ENCODE measurements at places on chromosomes 13 and 19.

GRCh38 chr19:30107251-30107650 lies 165.2 kb downstream of the URI1 start:
- DNase-seq = no peak

GRCh38 chr13:58134012-58134411 lies 502.5 kb downstream of the PCDH17 start:
- no peak for DNase-seq

DNA sequence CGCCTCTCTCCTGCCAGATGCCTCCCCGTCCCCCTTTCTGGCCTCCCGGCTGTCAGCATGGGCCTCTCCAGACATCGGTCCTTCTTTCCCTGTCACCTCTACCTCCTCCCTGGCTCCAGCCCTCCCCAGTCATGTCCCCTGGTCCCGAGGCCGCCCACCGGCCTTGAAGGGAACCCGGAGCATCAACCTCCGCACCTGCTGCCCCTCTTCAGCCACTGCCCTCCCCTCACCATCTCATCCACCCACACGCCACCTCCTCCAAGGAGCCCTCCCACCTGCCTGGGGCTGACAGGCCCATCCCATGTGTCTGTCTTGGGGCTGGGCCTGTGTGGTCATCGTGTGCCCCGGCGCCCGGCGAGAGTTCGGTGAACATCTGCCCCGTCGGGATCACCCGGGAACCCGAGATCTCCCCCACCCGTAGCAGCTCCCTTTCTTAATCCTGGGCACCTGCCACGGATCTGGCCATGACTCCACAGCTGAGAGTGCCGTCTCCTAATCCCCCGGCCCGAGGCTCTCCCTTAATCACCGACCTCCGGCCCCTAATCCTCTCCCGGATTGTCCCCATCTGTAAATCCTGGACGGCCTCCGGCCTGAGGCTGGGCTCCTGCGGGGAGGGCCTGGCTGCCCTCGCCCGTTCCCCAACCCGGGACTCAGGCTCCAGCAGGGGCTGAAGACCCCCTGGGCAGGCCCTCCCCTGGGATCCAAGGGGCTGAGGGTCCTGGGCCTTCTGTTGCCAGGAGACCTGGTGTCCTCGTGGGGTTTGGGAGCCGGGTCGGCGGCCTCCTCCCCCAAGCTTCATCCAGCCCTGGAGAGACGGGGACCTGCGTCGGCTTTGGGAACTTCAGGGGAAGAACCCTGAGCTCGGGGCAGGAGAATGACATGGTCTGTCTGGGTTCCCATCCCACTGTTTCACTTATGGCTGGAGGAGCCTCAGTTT lies 5.9 kb downstream of the HCN2 start:
- DNase-seq = no peak

GRCh38 chr19:33089010-33089409 lies 8.0 kb downstream of the GPATCH1 start:
- no peak for DNase-seq

DNA sequence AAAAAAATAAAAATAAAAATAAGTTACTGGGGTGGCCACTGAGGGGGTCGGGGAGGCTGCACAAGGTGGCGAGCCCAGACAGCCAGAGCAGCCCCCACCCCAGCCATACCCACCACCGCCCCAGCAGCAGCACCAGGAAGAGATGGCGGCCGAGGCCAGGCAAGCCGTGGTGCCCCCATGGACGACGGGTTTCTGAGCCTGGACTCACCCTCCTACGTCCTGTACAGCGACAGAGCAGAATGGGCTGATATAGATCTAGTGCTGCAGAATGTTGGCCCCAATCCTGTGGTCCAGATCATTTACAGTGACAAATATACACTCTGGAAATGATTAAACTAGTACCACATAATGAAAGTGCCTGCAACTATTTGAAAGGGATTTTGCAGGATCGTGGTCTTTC lies 71.6 kb upstream of the ZDHHC20 start:
- no peak for DNase-seq

DNA sequence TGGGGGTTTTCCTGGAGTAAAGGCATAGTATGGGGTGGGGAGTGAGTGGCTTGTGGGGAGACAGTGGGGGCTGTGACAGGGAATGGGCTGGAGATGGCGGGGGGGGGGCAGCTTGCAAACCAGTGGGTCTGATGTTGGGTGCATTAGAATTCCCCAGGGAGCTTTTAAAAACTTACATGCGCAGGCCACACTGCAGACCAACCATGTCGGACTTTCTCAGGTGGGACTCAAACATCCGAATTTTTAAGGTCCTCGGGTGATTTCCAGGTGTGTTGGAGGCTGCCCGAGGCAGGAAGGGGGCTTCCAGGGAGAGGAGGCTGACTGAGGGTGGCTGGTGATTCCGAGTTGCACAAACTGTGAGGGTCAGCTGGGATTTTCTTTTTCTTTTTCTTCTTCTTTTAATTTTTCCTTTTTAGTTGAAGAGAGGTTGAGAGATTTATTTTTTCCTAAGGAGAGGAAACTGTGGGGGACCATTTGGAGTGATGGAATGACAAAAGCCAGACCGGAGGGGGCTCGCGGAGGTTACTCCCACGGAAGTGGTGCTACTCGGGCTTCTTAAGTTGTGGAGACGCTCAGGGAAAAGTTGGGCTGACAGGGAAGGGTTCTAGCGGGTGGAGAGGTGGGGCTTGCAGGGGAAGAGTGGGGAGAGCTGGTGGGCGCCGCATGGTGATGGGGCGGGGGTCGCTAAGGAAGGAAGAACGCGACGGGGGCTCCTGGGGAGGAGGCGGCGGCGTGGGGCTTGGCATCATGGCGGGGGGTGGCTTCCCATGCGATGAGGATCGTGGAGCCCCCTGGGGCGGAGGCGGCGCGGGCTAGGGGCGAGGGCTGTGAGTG lies 997 bp upstream of the CACNG8 start:
- DNase-seq = no peak

DNA sequence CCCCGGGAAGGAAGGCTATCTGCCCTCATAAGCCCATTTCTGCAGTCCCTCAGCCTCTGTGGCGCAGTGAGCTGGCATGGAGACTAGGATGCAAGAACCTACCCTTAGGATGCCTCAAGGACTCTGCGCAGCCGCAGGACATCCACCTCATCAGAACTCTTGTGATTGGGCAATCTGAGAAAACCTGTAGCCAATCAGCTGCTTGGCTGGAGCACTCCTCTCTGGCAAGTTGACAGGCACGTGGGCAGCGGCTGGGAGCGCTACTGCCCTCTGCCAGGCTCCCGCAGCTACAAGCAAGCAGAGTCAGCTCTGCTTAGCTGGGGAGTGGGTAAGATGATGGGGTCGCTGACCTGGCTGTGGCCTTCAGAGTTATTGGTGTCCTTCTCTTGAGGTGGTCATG lies 1.5 kb upstream of the ECSIT start:
- DNase-seq = peak; percentile 29

DNA sequence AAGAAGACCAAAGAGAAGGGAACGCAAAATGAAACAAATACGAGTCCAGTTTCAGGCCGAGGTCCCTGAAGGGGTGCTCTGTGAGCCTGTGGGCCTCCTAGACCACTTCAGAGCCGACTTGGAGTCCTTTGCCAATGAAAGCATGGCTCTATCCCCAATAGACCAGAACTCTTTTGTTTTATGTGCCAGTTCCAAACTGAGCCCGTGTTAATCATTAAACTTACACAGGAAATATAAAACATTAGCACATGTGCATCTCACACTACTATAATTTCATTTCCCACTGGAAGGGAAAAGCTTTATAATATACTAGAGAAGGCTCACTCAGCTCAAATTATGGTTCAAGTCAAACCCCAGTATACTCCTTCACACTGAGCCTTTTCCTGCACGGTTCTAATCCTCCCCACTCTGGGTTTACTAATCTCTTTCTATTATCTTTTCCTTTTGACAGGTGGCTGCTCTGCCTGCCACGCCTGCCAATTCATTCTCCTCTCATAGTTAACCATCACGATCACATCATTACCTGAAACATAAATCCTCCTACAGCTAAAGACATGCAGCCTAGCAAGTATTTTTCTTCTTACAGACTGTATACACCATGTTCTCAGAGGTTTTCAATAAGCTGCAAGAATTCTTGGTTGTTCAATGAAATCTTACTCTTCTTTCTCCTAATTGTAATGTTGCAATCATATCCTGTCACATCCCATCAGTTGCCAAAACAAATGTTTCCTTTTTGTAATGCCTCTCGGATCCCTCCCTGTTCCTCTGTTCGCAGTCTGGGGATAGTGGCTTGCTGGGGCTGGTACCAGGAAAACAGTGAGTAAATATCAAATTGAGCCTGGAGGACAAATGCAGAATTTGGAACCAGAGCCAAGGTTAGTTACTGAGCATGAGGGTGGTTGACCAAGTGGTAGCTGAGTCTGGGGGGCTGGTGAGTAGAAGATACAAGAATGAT lies 18.8 kb upstream of the WASF3 start:
- no peak for DNase-seq

- DNase-seq = no peak
These were observed 12.4 kb downstream of the CHAF1A start for GRCh38 chr19:4414800-4415321.

DNA sequence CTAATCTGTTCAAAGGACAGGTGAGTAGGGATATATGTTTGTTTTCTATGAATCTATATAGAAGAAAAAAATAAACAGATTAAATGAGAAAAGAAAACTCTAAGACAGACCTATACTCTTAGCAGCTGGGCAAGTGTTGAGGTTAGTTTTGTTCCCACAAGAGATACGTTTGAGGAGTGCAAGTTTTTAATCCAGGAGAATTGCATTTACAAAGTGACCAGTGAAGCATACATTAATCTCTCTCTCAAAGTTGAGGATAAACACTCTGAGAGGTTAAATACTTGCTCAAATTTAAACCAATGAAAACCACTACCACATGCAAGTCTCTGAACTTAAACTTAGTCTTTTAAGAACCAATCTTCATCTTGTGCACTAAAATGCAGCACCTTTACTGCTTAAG lies 930.5 kb upstream of the MIR17HG start:
- DNase-seq = no peak

DNA sequence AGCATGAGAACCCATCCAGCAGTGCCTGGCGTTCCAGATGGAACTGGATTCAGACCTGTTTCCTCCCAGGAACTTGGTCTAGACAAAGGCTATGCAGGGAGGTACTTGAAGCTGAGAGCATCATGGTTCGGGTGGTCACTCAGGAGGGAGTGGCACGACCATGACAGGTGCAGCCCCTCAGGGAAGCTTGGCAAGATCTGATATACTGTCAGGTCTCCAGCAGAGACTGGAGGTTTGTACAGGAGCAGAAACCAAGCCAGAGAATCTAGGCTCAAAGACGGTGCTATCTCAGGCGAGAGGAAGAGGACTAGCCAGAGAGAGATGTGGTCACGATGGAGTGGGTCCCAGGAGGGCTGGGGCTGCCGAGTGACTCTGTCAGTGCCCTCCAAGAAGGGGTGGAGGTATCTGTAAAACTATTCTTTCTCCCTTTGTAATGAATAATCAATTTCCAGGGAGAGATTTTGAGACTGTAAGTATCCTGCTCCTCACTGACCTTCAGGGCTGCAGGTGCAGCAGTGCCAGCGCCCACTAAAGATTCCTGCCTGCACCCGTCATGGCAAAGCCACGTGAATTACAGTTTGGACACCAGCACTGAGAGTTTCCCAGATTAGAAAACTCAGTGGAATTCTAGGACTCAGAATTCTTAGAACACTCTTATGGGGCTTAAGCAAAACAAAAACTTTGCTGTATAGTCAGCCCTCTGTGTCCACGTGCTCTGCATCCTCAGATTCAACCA lies 10.2 kb upstream of the DCUN1D2 start:
- no peak for DNase-seq

GRCh38 chr13:71771144-71771543 lies 95.9 kb downstream of the DACH1 start:
- DNase-seq = no peak

DNA sequence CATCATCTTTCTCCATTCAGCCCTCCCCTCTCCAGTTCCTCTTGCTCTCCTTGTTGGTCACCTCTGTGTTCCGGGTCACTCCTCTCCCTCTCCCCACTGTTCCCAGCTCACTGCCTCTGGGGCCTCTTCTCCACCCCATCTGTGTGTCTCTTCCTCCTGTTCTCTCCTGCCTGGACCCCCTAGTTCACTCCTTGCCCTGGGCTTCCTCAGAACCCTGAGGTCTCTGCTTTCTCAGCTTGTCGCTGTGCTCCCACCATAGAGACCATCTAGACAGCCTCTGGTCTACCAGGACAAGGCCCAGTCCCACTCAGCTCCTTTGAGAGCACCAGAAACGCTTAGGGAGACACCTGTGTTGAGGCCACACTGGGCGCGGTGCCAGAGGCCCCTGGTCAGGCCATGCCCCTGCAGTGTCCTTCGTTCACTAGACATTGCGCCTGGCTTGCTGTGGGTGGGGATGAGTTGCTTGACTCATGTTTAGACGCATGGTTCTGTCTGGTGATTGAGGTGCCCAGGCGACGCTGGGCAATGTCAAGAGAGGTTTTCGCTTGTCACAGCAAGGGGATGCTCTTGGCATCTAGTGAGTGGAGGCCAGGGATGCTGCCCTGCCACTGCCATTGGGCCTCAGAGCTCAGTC lies 4.8 kb downstream of the LENG9 start:
- DNase-seq = no peak

DNA sequence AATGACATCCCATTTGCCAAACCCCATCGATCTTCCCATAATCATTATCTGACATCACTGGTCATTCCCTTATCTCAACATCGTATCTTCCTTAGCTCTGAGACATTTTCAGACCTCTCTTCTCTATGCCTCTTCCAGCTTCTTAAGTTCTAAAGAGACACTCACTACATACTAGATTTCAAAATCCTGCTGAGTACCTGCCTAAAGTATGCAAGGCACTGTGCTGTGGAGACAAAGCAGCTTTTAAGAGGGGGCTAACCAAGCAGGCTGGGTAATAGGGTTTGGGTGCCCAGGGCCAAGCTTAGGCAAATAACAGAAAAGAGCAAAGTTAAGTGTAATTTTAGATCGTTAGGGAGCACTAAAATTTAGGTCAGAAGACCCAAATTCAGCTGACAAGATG lies 3.4 kb upstream of the POMP start:
- DNase-seq = no peak

DNA sequence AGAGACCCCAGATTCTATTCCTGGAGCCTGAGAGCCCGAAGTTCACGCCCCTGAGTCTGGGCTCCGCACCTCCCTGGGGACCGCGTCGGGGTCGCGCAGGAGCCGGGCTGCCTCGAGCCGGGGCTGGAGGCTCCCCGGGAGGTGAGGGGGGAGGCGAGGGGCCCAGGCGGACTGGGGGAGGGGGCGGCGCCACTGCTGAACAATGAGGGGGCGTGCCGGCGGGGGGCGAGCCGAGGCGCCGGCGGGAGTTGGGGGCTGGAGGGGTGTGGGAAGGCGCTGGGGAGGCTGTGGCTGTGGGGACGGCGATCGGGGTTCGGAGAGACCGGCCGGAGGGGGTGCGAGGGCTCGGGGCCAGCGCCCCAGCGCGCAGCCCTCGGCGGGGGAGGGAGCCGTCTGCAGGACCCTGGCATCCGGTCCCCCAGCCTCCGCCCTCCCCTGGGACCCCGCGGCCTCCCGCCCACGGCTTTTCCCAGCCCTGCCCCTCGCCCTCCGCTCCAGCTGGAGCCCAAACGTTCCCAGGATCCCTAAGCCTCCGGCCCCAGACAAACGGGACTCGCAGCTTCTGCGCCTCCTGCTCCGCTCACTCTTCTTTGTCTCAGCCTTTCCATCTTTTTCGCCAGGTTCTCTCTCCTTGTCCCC lies 922 bp downstream of the PLEKHG2 start:
- peak; percentile 34 for DNase-seq

DNA sequence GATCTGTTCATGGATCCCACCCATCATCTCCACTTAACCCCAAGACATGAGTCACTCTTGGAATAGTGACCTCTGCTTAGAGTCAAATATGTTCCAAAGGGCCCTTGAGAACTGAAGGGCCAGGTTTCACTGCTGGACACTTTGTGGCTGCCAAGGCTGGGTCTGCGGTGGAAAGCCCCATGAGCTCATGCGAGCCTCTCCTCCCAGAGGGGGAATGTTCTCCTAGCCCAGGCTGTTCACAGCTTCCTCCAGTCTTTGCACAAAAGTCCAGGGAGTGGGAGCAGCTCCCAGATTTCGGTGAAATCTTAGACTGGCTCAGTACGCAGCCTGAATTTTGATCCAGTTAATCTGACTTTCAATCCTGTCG lies 732 bp upstream of the DCLK1 start:
- no peak for DNase-seq

Measured in stimulated activated naive CD4-positive, alpha-beta T cell treated with Interleukin-2 at 50 U/mL for 16 hours (primary cell).